ENCODE measurements at places on chromosomes 2 and 18. TPM values are rescaled to one million over a fixed set of nuclear protein-coding genes. Genes with fewer than 3 reads are reported as not detected.
A peak's percentile ranks its signal among the peaks of the same experiment; 100 is the strongest.

DNA sequence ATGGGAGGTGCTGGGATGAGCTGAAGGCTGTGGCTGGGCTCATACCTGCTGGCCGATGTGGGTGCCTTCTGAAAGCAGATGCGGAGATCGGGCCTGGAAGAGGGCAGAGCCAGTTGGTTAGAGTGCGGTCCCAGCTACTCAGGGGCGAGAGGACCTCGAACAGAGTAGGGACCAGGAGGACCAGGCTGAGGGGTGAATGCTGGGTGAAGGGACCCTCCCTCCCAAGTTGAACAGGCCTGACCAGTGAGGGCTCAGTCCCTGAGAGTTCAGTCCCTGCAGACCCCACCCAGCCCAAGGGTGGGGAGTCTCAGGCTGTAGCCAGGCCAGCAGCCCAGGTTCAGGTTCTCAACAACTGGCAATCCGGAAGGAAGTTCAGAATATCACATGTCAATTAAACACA, 232.8 kb upstream of the HS6ST1 start:
- no peaks in the 10 kb centered on the region for H3K27me3 ChIP-seq
- no peak overlapping the region for H3K4me3 ChIP-seq
- no peak for DNase-seq
- no peak overlapping the region for H3K27ac ChIP-seq

DNA sequence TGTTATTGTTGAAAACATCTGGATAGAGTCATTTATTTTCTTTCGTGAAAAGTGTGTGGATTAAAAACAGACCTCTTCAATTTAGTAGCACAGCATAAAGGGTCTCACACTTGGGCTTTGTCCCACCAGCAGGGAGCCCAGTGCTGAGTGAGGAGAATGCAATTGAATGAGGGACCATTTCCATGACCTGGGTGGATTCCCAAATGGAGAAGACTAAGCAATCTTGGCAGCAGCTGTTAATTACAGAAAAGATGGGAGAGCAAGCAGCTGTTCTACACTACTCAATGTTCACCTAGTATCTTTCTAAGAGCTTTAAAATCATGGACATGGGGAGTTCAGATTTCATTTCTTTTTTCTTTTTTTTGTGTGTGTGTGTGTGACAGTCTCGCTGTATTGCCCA, 121.8 kb upstream of the FN1 start:
- no peaks in the 10 kb centered on the region for H3K36me3 ChIP-seq
- DNase-seq: no peak
- no peak overlapping the region for H3K4me3 ChIP-seq
- no peaks in the 10 kb centered on the region for H3K4me1 ChIP-seq
- H3K27me3 ChIP-seq: no peaks in the 10 kb centered on the region

- H3K4me1 ChIP-seq: no peaks in the 10 kb centered on the region
- no peak overlapping the region for H3K27ac ChIP-seq
- H3K4me3 ChIP-seq: peak overlapping the region; percentile 51
- H3K36me3 ChIP-seq: no peaks in the 10 kb centered on the region
Observed at GRCh38 chr2:197786010-197786877, 1.1 kb upstream of the BOLL start.

HDAC4 gene
- 31.5 TPM for total RNA-seq

GTF2A1L gene
- total RNA-seq: not detected

- H3K4me1 ChIP-seq: no peaks in the 10 kb centered on the region
- no peak for DNase-seq
- H3K36me3 ChIP-seq: no peaks in the 10 kb centered on the region
- no peak overlapping the region for H3K27ac ChIP-seq
Observed at GRCh38 chr18:78796693-78797455, 182.7 kb upstream of the SALL3 start.

DNA sequence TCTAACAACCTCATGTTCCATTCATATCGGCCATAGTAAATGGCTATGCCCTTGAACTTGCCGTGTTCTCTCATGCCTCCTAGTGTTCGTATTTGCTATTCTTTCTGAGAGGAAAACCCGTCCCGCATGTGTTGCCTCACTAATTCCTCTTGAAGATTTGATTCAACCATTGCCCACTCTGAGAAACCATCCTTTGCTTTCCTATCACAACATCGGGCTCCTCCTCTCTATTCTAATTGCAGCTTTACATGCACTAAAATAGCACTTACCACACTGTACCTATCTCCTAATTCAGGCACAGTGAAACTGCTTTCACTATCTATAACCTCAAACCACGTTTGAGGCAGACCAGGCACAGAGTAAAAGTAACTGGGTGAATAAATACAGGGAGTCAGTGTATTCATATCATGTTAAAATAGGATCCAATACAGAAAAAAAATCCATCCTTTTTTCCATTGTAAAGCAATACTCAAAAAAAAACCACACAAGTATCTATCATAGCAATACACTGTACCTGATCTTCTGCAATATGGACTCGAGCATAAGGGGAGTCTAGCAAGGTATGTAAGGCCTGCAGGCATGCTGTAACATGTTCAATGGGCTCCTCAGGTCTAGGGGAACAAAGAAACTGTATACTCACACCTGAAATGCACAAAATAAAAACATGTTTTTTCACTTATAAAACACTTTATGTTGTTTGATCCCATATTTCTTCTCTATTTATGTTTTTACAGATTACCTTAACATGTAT, 39.0 kb upstream of the STRN start:
- H3K4me3 ChIP-seq: no peak overlapping the region
- H3K4me1 ChIP-seq: no peaks in the 10 kb centered on the region
- H3K27me3 ChIP-seq: no peaks in the 10 kb centered on the region
- DNase-seq: no peak
- peaks cover 15% of the 10 kb centered on the region for H3K36me3 ChIP-seq
- H3K27ac ChIP-seq: no peak overlapping the region

DNA sequence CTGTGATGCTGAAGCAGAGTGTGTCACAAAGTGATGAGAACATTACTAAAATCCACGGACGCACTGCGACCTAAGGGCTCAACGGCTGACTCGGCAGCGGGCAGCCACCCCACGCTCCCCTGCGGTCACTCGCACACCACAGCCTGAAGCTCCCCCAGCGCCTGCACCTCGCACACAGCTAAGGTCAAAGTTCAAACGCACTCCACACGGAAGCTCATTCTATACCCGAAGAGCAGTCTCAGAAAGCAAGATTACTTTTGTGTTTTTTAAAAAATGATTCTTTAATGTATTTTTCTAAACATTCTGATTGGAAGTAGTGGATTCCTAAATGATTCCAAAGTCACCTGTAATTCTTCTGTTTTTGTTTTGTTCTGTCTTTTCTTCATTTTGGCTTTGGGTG, 21.7 kb downstream of the ASPRV1 start:
- no peaks in the 10 kb centered on the region for H3K36me3 ChIP-seq
- no peak overlapping the region for H3K27ac ChIP-seq
- no peak for DNase-seq

ZCCHC2 gene
- total RNA-seq: 18.6 TPM

DNA sequence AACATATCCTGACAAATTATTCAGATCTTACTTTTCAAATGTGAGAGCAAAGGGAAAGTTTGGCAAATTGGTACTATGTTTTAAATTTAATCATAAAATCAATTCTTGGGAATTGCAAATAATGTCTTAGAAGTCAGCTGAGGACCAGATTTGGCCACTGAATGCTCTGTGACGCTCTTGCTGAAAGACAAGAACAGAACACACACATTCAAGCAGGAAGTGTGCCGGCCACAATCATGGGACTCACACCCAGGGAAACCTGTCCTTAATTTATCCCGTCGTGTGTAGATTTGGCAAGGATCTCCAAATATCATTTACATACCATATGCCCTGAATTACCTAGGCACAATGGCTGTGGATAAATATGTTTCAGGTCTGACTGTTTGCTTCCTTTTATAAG, 253.1 kb downstream of the TCF4 start:
- no peak for DNase-seq
- H3K27me3 ChIP-seq: no peaks in the 10 kb centered on the region
- H3K36me3 ChIP-seq: no peaks in the 10 kb centered on the region
- no peak overlapping the region for H3K4me3 ChIP-seq
- peaks cover 3% of the 10 kb centered on the region for H3K4me1 ChIP-seq

GRCh38 chr18:398935-399630, 101.4 kb downstream of the COLEC12 start:
- no peaks in the 10 kb centered on the region for H3K4me1 ChIP-seq
- H3K36me3 ChIP-seq: no peaks in the 10 kb centered on the region
- H3K27me3 ChIP-seq: no peaks in the 10 kb centered on the region
- no peak overlapping the region for H3K4me3 ChIP-seq
- no peak for DNase-seq
- no peak overlapping the region for H3K27ac ChIP-seq

GRCh38 chr2:150126839-150127238, 360.6 kb downstream of the RND3 start:
- H3K4me1 ChIP-seq: no peaks in the 10 kb centered on the region
- no peak overlapping the region for H3K27ac ChIP-seq
- no peaks in the 10 kb centered on the region for H3K27me3 ChIP-seq
- no peaks in the 10 kb centered on the region for H3K36me3 ChIP-seq

DNA sequence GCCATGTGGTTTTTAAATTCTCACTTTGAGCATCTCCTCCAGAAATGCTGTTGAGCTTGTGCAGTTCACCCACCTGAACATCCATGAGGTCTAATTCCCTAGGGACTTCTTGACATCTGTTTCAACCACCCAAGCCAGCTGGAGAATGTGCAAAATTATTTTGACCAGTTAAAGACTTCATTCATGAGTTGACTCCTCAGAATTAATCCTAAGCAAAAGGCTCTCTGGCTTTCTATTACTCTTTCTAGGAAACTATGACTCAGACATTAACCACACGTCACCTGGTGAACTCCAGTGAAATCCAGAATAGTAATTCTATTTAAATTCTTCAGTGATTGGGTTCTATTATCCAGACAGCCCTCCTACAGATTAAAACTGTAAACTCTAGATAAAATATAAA, 247.5 kb downstream of the NBAS start:
- DNase-seq: no peak

MYO7B gene
- total RNA-seq: not detected

LAMA1 gene
- total RNA-seq: 48.7 TPM

GRCh38 chr2:134260713-134261112, 6.8 kb downstream of the MGAT5 start:
- no peaks in the 10 kb centered on the region for H3K27me3 ChIP-seq
- H3K4me3 ChIP-seq: no peak overlapping the region
- H3K36me3 ChIP-seq: no peaks in the 10 kb centered on the region
- H3K4me1 ChIP-seq: peaks cover 5% of the 10 kb centered on the region
- DNase-seq: no peak
- H3K27ac ChIP-seq: no peak overlapping the region

SH3RF3 gene
- total RNA-seq: 0.42 TPM

SERTAD2 gene
- 4.5 TPM for total RNA-seq

STPG4 gene
- total RNA-seq: 0.28 TPM

DNA sequence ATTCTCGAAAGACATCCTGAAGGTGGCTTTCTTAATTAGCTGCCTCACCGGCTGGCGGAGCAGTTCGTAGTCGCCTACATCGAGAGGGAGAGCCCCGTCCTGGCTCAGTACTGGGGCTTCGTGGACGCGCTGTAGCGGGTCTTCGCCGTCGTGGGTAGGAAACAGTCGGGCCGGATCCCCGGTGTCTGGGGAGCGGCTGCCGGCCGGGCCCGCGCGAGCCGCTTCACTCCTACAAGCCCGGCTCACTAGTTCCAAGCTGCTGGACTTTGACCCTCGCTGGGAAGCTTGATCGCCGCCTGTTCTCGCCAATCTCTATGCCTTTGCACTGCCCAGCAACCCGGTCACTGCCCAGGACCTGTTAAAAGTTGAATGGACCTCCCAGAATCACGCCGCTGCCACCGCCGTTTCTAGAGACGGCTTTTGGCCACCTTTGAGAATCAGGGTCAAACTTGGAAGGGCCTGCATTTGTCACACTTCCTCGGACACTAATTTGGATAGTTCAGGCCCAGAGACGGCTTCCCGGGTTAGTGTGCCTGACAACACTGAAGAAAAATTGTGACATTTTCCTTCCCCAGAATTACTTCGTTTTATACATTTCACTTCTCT, 41.4 kb upstream of the AKAIN1 start:
- H3K27ac ChIP-seq: peak overlapping the region; percentile 97
- H3K4me1 ChIP-seq: peaks cover 5% of the 10 kb centered on the region
- DNase-seq: no peak

EVX2 gene
- not detected for total RNA-seq

- no peak overlapping the region for H3K27ac ChIP-seq
- H3K27me3 ChIP-seq: no peaks in the 10 kb centered on the region
- no peaks in the 10 kb centered on the region for H3K36me3 ChIP-seq
- H3K4me3 ChIP-seq: no peak overlapping the region
- H3K4me1 ChIP-seq: no peaks in the 10 kb centered on the region
Observed at GRCh38 chr2:176494949-176495353, 225.7 kb downstream of the MTX2 start.

DNA sequence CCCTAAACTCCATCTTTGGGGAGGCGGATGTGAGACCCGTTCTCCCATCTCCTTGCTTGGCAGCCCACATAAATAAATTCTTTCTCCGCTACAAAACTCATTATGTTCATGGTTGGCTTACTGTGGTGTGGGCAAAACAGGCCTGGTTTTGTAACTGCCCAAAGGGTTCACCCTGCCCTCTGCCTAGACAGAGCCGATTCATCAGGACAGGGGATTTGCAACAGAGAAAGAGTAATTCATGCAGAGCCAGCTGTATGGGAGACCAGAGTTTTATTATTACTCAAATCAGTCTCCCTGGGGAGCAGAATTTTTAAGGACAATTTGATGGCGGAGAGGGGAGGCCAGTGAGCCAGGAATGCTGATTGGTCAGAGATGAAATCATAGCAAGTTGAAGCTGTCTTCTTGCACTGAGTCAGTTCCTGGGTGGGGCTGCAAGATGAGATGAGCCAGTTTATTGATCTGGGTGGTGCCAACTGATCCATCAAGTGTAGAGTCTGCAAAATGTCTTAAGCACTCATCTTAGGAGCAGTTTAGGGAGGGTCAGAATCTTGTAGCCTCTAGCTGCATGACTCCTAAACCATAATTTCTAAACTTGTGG, 8.4 kb upstream of the RNF125 start:
- no peaks in the 10 kb centered on the region for H3K27me3 ChIP-seq
- H3K36me3 ChIP-seq: no peaks in the 10 kb centered on the region
- H3K4me1 ChIP-seq: no peaks in the 10 kb centered on the region
- no peak for DNase-seq

AQP4 gene
- total RNA-seq: 2.1 TPM

DNA sequence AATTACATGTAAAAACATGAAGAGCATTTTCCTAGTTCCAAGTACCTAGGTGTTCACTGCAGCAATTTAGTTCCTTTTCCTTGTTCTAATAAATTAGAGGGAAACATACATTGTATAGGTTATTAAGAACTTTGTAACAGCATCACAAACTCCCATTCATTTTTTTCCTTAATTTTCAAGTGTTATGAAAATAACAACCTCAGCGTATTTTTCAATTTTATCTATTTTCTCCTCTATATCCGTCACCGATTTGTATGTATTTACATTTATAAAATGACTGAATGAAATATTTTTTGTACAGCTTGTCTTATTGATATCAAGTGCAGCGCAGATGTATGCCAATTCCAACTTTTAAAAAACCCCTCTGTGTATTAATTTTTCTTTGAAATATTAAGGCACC, 44.0 kb downstream of the ZCCHC2 start:
- H3K4me3 ChIP-seq: no peak overlapping the region
- no peaks in the 10 kb centered on the region for H3K36me3 ChIP-seq
- H3K27ac ChIP-seq: no peak overlapping the region
- H3K4me1 ChIP-seq: no peaks in the 10 kb centered on the region
- no peaks in the 10 kb centered on the region for H3K27me3 ChIP-seq

TMEM178A gene
- total RNA-seq: 14.0 TPM

Data from H1 (cell line).